RWPE1 (cell line): ENCODE measurements at places on chromosomes 3 and 15.

DNA sequence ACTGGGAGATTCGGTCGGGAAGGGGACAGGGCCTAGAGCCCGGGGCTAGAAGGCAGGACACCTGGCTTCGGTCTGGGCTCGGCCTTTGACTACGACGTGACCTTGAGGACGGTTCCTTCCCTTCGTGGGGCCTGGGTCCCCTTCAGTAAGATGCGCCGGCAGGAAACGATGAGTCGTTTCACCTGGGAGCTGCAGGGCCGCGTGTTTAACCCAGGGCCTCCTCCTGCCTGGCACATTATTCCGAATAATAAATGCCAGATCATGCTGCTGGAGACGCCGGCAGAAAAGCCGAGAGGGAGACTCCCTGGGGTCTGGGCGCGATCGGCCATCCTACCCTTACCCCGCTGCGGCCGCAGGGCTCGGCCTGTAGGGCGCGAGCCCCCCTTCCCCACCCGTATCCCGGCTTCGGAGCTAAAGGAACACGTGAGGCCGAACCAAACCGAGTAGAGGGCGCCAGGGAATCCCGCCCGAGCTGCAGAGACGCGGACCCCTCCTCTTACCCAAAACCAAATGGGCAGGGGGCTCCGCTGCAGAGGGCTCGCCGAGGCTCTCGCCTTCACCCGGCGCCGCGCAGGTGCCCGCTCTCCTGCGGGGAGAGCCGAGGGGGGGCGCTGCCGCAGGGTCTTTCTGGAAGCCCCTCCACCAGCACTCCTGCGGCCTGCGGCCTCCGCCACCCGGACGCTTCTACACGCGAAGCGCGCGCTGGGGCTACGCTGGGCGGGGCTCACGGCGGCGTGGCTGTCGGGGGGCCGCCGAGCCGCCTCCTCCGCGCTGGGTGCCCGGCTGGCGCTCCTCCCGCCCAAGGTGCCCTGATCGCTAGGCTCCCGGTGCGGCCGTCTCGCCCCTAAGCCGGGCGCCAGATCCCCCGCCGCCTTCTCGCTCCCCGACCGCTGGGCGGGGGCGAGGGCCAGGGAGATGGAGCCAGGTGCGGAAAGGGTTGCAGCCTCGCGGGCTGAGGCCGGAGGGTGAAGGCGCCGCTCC is at the start of gene BDH1:
TSS of gene BDH1 (minus strand) at position 688 of the 981 bp plus-strand sequence. CDS start 9,525 bp downstream, outside the sequence.
- peak; percentile 41 for DNase-seq

- no peak for DNase-seq
Observed at GRCh38 chr3:34219556-34219955, 421.1 kb downstream of the PDCD6IP start.

DNA sequence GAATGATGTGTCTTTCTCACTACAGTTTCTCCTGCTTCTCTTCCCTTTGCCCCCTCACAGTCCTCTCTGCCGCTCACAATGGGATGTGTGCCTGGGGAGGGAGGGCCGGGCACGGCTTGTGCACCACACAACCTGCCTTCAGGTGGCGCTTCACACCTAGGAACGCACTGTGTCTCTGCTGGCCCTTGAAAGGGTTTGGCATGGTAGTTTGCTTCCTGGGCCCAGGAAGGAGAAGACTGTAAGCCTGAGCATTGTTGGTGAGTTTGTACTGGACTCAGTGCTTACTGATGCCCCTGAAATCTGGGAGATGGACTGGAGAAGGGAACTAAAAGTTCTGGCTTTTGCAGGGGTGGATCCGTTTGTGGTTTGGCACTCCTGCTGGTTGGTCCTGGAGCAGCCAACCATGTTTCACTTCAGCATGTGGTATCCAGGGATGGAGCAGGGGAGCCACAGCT is 9.2 kb downstream of the ALPK3 start:
- DNase-seq, result peak; percentile 40

- DNase-seq, result no peak
Observed at GRCh38 chr3:72657666-72658065, 190.6 kb downstream of the SHQ1 start.

- DNase-seq, result no peak
Observed at GRCh38 chr15:85624291-85624801, 170.4 kb downstream of the KLHL25 start.

GRCh38 chr3:70108072-70108471 is 108.5 kb downstream of the SAMMSON start:
- no peak for DNase-seq

GRCh38 chr15:60344987-60345386 is 52.8 kb downstream of the ANXA2 start:
- DNase-seq, result no peak

DNA sequence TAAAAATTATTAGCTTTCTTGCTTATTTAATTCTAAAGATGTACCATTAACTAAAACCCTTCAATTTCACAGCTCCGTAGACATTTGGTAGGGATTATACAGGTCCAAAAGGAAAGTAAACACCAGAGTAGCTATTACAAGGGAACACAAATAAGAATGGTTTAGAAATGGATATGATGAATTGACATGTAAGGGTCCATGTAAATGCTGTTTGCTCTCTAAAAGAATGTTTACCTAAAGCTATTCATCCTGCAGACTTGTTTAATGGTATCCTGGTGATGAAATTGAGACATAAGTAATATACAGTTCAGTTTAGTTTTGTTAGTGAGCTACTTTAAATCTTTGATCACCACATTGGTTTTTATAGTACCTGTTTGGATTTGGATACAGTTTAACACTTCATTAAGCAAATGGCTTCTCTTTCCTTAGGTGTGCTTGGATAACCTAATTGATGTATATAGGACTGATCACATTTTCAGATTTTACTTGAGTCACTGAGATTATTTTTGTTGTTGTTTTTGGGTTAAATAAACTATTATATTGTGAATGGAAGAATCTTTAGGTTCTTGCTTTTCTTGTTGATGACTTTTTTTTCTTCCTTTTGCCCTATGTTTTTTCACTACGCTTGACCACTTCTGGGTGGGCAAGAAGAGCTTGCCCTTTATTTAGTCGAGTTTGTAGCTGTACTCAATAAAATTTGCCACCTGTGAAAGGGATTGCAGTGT is 115.4 kb downstream of the TCF12 start:
- DNase-seq, result no peak

DNA sequence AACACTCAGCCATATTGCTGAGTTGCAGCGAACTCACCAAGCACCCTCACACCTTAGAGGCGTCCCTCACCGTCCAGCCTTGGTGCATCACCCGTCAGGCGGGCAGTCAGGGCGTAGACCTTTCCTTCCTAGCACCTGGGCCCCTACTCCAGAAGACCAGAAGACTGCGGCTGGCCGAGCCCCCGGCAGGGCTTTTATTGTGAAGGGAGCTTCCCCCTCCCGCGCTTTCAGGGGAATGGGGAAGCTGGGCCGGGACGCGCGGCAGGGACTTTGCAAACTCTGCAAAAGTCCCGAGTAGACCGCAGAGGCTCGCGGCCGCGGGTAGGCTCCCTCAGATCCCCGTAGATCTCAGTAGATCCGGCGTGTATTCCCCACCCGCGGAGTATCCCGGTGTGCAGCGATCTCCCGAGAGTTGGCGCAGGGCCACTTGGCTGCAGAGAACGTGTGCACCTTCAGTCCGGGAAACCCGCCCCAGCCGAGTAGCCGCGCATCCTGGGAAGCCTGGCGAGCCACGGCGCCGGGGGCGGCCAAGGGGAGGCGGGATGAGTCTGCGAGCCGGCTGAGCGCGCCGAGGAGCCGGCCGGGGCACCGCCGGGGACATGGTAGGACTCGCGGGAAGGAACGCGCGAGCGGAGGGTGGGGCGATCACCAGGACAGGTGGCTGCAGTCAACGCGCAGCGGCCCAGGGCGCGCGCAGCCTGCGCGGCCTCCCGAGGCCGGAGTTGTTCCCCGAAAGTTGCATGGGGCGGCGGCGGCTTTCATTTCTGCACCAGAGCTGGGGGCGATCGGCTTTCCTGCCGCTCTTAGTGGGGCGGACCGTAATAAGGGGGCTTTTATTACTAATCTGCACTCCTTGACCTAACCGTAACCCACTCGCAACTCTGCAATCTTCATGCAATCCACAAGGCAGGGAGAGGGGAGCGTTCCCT is at the start of gene GASK1A:
TSS of gene GASK1A (plus strand) at position 268 of the 929 bp plus-strand sequence. CDS start at position 600, 332 bp downstream.
- DNase-seq, result peak; percentile 16

- DNase-seq, result no peak
Observed at GRCh38 chr3:55453886-55454496, 33.1 kb downstream of the WNT5A start.

GRCh38 chr15:93483923-93484322 is 394.9 kb upstream of the RGMA start:
- DNase-seq, result no peak

DNA sequence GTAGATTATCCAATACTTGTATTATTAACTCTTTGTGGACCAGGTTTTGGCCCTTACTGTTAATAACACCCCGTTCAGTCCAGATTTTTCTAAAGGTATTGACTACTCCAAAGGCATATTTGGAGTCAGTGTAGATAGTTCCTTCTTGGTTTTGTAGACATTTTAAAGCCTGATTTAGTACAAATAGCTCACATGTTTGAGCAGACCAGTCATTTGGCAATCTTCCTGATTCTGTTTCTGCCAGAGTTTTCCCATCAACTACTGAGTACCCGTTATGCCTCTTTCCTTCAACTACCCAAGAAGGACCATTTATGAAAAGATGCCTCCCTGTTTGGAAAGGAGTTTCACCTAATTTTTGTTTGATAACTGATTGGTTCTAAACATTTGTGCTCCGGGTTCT is 82.0 kb downstream of the CHCHD4 start:
- DNase-seq, result no peak

GRCh38 chr3:16326724-16327349 is 61.8 kb downstream of the OXNAD1 start:
- DNase-seq, result no peak

GRCh38 chr15:89104172-89104564 is 15.9 kb downstream of the ABHD2 start:
- DNase-seq, result no peak

- DNase-seq, result no peak
Observed at GRCh38 chr15:87648278-87648677, 608.3 kb downstream of the NTRK3 start.

DNA sequence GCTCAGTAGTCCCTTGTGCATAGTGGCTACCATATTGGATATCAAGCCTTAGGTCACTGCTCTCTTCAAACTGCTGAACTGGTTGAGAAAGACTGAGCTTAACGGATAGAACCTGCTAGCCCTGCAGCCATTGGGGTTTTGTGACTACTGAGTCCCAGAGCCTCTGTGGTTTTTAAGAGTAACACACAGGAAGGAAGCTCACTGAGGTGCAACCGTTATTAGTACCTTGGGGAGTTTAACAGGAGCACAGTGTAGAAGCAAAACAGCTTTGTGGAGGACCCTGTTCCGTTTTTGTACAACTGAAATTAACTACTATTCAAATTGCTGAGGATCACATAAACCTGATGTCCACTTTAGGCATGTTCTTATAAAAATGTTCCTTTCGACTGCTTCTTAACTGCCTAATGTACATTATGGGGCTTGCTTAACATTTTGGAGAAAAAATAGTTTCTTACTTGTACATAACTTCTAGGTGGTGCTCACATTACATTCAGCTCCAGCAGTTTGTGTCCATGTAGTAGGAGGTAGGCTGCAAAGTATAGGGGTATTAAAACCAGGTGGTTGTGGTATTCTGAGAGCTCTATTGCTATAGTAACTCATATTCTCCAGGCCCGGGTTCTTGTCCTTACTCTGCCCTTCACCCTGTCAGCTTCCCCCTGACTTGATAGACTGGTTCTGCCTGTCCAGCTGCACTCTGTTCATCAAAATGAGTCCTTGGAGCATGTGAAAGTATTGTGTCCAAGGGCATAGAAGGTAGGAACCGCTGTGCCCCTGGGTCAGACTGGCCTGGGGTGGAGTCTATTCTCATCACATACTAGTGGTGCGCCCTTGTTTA is 17.3 kb downstream of the PXK start:
- no peak for DNase-seq
